Calu3 (cell line): ENCODE measurements at places on chromosomes 2 and 18.

- no peak for DNase-seq
These were observed 969.7 kb downstream of the DCDC2C start for GRCh38 chr2:4673025-4673489.

GRCh38 chr2:70855667-70856066 is 20.1 kb upstream of the CD207 start:
- DNase-seq, result no peak

- no peak for DNase-seq
These were observed 57.4 kb upstream of the EPB41L3 start for GRCh38 chr18:5601188-5601624.

GRCh38 chr18:24128700-24129099 is 10.2 kb upstream of the CABYR start:
- DNase-seq, result no peak

- DNase-seq, result no peak
These were observed 43.5 kb downstream of the CWC22 start for GRCh38 chr2:179963626-179964025.

GRCh38 chr2:190999949-191000665 is 13.9 kb downstream of the STAT1 start:
- DNase-seq, result no peak

GRCh38 chr2:146305164-146305563 is 1539.7 kb upstream of the ACVR2A start:
- DNase-seq, result no peak

GRCh38 chr2:99279969-99280695 is 20.9 kb downstream of the LYG1 start:
- DNase-seq, result no peak

GRCh38 chr2:49577041-49577440 is 422.7 kb upstream of the FSHR start:
- no peak for DNase-seq

- no peak for DNase-seq
These were observed 9.0 kb upstream of the SFXN5 start for GRCh38 chr2:73080321-73081131.

- peak; percentile 63 for DNase-seq
These were observed 147.0 kb upstream of the KLHL14 start for GRCh38 chr18:32919799-32920198.

- no peak for DNase-seq
These were observed 109.2 kb upstream of the MAP2 start for GRCh38 chr2:209314653-209315052.

DNA sequence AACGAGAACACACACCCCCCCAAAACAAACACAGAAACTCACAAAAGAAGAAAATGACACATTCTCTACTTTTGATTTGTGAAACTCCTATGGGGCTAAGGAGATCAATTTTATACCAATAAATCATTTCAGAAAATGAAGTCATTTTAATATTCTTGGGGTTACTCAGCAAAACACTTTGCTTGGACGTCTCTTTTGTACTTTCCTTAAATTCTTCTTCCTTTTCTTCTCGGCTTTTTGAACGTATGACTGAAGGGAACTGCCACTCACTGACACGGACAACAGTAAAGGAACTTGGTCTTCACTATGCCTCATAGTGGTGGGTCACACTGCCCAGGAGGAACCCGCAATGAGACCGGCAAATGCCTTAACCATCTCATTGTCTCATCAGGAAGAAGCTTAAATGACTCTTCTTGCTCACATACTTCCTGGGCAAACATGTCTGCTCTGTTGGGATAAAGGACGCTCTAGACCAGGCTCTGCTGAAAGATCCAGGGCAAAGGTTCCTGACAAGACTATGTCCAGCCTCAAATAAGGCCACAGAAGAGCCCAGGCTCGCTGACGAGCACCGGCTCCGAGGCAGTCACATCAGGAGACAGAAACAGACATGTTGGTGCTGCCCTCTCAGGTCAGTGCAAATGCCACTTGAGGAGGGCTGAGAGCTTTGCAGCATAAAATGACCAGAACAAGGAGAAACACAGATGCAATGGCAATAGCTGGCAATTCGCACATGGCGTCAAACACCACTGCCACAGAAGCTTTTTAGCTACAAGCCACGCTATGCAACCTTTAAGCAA is 205.5 kb downstream of the TGIF1 start:
- peak; percentile 29 for DNase-seq

- no peak for DNase-seq
These were observed 32.6 kb downstream of the ABCA12 start for GRCh38 chr2:215105607-215106354.

GRCh38 chr2:3236300-3237045 is 141.1 kb downstream of the EIPR1 start:
- no peak for DNase-seq

DNA sequence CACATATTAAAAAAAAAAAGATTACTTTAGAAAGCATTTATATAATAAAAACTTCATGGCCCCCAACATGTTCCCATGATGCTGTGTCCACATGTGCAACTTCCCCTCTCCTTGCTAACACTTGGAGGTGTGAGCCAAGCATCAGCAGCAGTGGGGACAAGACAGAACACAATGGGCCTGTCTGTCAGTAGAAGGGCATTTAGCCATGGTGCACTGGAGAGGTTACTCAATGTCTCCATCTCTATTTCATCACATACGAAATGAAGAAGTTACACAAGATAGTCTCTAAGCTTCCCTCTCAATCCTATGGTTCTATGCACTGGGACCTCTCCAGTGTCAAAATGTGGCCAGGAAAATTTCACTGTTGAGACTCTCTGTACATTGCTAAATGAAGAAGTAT is 2.5 kb downstream of the VIT start:
- no peak for DNase-seq

DNA sequence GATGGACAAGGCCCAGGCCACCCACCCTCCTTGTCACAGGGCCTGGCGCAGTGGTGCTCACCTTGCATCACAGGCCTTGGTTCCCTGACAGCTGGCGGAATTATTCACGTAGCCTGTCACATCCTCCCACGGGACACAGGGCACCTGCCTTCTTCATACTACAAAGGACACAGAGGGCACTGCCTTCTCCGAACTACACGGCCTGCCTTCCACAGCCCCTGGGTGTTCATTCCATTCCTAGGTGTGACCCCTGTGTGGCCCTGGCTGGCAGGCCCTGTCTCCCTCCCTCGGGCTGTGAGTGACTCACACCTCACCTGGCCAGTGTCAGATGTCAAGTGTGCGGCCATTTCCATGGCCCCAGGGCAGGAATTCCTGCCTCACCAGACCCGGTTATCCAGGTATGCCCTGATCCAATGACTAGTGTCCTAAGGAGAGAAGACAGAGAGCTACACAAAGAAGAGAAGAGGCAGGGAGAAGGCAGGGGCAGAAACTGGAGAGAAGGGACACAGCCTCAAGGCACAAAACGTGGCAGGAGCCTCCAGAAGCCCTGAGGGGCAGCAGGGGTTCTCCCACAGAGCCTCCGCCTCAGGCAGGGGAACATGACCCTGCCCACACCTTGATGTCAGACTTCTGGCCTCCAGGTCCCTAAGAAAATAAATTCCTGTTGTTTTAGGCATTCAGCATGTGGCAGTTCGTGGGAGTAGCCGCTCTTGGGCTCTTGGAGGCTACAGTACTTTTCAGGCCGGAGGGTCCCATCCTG is 43.4 kb downstream of the MBP start:
- peak; percentile 98 for DNase-seq

GRCh38 chr2:120546048-120546864 is 189.4 kb upstream of the GLI2 start:
- peak; percentile 11 for DNase-seq

- no peak for DNase-seq
These were observed 8.5 kb upstream of the ETAA1 start for GRCh38 chr2:67388680-67389079.

DNA sequence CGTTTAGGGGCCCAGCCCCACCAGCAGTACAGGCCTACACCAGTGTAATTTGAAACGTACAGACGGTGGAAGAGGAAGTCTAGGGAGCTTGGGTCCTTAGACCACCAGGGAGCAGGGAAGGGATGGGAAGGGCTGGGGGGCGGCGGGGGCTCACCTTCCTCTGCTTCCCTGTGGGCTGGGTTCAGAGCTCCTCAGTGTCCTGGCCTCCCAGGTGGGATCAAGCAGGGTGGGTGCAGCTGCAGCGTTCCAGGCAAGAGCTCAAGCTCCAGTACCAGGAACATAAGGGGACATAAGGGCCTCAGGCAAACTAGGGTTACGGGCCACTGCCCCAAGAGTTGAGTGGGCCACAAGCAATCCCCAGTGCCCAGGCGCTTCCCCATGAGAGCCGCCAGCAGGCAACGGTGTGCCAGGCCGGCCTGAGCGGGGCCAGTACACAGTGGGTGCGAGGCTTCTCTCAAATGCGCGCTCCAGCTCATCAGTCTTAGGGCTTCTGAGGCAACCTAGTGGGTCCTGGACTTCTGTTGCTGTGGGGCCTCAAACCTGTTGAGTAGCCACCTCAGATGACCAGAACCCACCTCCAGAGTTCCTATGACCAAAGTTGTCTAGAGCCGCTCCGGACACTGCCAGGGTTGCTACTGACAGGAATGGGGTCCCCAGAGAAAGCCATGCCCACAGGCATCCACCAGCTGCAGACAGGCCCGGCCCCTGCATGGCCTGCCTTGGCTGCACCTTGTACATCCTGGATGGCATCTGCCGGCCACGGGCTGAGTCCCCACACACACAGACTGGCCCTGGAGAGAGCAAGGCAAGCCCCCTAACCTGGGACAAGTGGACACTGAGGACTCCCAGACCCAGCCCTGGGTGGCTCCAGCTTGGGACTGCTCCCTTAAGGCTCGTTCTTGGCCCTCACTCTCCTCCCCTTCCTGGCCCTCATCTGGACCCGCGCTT is 5.2 kb downstream of the ANKRD23 start:
- no peak for DNase-seq

GRCh38 chr2:138707392-138708074 is 72.7 kb downstream of the NXPH2 start:
- no peak for DNase-seq

DNA sequence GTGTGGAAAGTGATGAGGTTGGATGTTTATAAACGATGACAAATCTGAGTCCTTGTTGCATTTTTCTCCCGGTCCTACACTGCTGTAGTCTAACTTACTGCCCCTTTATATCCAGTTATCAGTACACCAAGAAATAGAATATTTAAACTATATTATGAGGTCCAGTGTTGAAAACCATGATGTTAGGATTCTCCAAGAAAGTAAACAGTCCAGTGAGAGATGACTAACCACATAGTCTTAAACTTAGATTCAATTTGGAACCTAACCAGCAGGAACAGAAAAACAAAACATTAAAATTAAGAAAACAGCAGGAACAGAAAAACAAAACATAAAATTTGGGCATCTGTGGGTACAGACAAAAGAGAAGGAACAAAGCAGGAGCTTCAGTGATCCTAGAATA is 143.2 kb downstream of the TPGS2 start:
- no peak for DNase-seq

GRCh38 chr2:121776361-121776760 is 20.9 kb downstream of the TSN start:
- no peak for DNase-seq

DNA sequence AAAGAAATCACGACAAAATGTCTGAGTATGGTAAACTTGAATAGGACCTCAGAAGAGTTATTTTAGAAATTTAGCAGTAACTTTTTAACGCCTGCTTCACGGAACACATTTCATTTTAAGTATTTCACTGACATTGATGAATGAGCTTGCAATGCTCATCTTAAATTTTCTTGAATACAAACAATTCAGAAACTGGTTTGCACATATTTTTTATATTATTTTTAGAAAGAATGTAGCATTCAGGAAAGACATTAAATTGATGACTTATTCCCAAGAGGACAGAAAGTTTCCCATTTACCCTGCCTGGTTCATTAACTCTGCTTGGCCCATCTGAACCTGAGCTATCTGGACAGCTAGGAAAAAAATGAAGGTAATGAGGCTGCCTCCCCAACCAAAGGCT is 89.3 kb downstream of the MBD2 start:
- no peak for DNase-seq

DNA sequence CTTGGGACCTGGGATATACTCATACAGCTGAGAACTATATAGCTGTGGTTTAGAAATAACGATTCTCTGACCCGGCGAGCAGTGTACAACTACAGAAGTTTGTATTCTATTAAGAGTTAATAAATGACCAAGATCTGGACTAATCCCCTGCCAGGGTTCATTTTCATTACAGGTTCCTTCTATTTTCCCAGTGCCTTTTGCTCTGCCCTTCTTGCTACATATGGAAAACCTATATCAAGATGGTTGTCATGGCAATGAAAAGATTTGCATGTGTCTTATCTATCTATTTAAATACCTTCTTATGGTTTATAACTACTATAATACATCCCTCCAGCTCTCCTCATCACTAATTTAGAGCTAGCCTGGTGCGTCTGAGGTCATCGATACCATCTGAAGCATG is 965.2 kb downstream of the BCL11A start:
- no peak for DNase-seq

DNA sequence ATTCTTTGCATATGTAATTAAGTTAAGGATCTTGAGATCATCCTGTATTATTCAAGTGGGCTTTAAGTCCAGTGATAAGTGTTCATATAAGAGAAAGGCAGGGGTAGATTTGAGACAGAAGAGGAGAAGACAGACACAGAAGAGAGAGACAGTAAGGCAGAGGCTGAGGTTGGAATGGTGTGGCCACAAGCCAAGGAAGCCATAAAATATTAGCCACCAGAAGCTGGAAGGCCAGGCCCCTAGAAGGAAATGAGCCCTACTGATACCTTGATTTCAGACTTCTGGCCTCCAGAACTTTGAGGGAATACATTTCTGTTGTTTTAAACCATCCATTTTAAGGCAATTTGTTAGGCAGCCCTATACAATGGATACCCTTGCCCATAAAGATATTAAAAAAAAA is 66.9 kb upstream of the DLX2 start:
- no peak for DNase-seq

DNA sequence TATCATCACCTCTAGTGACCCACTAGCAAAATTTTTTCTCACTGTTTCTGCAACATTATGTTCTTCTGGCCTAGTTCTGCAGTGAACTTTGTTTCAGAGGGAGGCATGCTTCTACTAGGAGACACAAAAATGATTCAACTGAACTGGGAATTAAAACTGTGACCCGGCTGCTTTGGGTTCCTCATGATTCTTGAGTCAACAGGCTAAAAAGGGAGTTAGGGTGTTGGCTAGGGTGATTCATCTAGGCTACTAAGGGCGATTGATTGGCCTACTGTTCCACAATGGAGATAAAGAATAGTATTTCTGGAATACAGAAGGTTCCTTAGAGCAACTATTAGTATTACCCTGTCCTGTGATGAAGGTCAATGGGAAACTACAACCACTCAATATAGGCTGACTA is 179.5 kb downstream of the PPP1R1C start:
- no peak for DNase-seq

- DNase-seq, result no peak
These were observed 118.2 kb upstream of the OTOS start for GRCh38 chr2:240258685-240259084.

- no peak for DNase-seq
These were observed 76.0 kb downstream of the RNF144A start for GRCh38 chr2:6993229-6993640.
